Activated CD8-positive, alpha-beta memory T cell treated with anti-CD3 and anti-CD28 coated beads for 1 hour (primary cell): ENCODE measurements at places on chromosomes 1 and 21.

- no peak for DNase-seq
Observed at GRCh38 chr1:82273816-82274215, 473.1 kb downstream of the ADGRL2 start.

DNA sequence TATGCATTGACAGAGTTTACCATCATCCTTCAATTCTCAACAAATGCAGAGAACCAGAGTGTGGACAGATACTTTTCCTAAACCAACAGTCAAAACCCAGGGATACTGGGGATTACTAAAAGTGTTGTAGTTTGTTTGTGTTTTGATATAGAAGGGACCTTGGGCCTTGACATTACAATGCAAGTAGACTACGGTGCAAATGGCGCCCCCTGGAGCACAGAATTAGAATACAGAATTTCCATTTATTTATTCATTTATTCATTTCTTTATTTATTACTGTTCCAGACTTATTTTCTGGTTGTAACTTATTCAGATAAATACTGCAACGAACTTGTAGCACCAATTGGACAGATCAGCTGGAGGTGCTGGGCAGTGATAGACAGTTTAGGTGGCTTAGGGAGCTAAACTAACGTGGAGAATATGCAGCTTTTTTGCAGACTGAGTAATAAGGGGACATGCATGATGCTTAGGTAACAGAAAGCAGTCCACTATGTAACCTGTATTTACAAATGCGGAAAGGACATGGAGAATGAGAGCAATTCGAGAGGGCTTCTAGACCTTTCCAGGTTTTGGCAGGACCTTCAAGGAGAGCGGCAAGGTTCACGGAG is 42.6 kb downstream of the KIRREL1 start:
- no peak for DNase-seq

DNA sequence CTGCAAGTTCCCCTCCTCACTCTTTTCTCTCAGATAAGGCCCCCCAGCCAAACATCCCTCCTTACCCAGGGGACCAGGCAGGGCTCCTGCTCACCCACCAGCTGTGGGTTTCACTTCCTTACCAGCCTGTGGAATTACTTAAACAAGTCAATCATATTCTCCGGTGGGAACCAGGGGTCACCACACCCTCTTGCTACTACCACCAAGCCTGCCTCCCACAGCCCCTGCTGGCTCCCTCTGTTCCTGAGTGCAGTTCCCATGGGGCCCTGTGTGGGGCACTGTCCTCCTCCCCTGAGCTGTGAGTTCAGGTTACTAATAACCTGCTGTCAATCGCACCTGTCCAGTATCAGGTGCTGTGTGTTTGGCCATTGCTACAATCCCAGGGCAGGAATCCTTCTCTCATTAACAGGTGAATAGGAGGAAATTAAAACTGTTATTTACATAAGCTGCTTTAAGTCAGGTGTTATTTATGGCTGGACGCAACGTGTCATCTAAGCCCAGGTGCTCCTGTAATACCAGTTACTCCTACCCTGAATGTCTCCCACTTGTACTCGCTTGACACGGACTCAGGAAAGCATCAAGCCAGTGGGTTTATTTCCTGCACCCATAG is 53.1 kb upstream of the LBR start:
- no peak for DNase-seq

DNA sequence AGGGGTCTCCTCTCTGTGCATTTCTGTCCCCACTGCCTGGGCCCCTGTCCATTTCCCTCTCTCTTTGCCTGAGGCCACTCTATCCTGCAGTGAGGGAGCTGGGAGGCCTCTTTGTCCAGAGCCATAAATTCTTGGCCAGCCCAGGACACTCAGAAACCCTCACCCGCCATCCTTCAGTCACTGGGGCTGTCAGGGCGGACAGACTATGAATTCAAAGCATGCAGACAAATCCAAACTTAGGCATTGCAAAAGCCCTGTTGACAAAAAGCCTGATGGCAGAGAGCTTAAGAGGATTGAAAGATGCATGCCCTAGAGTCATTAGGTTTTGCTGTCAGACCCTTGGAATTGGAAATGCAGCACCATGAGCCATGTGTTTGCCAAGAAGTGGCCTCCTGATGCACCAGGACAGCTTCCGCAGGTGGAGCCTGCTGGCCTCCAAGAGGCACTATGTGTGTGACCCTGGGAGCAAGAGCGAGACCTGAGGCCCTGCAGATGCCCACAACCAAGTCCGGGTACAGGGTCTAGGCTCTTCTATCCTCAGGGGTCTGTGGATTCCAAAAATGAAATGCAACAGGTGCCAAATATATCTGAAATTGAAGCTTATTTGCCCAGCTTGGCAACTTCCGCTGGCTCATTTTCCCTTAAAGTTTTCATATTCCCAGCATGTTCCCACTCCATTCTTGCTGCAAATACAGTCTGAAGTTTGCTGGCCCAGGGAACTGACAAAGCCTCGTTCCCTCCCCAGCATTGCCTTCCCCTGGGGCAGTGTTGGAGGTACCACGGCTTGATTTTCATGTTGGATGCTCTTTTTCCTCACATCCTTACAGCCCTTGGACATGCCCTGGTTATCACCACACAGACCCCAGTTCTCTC is 177.9 kb downstream of the PGBD5 start:
- DNase-seq = no peak
